ENCODE measurements at places on chromosomes 6 and 20. TPM values are rescaled to one million over a fixed set of nuclear protein-coding genes. Genes with fewer than 3 reads are reported as not detected.

- no peak for DNase-seq
Observed at GRCh38 chr6:1917626-1918371, 308.1 kb downstream of the FOXC1 start.

GRCh38 chr6:154234019-154234772 lies 122.4 kb downstream of the IPCEF1 start:
- DNase-seq = no peak

DNA sequence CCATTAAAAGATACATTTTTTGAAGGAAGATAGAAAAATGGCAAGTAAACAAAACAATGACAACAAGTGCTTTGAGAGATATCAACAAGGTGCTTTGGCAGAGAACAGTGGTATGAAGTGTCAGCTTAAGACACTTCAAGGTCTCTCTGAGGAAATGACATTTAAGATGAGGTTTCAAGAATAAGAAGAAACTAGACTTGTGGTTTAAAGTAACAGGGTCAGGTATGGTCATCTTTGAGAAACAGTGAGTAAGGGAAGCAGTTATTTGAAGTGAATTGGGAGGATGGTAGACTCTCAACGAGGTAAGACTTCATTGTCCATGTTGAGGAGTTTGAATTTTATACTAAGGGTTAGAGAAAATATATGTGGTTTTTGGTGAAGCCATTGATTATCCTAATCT lies 77.8 kb downstream of the SYCP2L start:
- no peak for DNase-seq

- no peak for DNase-seq
Observed at GRCh38 chr6:138957903-138958302, 30.1 kb downstream of the REPS1 start.

NMBR gene
- total RNA-seq = not detected

SIRPB2 gene
- not detected for total RNA-seq

HUS1B gene
- 0.79 TPM for total RNA-seq

PACSIN1 gene
- total RNA-seq = not detected

All from chondrocyte (in vitro differentiated cells).